ENCODE measurements at places on chromosomes 3 and 15.
A peak's percentile ranks its signal among the peaks of the same experiment; 100 is the strongest.

DNA sequence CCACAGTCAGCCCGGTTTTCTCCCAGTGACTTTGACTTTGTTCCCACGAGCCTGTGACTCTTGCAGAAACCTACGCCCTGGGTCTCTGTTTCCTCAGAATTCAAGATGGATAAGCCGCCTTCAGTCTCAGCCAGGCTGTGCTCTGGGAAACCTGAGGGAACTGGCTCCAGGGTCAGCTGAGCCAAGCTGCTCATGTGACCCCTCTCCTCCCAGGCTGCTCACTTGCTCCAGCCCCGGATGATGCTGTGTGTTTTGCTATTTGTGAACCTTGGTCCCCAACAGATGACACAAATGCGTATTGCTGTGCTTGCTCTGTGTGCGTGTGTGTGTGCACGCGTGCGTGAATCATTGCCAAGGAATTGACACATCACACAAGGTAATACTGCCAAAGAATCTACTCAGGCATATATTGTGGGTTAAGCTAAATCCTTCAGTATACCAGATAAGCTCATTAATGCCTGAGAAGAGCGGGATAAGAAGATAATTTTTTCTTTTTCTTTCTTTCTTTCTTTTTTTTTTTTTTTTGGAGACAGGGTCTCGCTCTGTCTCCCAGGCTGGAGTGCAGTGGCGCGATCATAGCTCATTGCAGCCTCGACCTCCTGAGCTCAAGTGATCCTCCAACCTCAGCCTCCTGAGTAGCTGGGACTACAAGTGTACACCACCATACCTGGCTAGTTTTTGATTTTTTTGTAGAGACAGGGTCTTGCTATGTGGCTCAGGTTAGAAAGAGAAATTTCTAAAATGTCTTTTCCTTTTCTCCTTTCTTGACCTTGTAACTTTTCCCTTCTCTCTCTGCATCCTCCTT, 29.2 kb upstream of the UMPS start:
- DNase-seq = no peak

GRCh38 chr3:185070491-185071286, 82.2 kb downstream of the C3orf70 start:
- DNase-seq = no peak

DNA sequence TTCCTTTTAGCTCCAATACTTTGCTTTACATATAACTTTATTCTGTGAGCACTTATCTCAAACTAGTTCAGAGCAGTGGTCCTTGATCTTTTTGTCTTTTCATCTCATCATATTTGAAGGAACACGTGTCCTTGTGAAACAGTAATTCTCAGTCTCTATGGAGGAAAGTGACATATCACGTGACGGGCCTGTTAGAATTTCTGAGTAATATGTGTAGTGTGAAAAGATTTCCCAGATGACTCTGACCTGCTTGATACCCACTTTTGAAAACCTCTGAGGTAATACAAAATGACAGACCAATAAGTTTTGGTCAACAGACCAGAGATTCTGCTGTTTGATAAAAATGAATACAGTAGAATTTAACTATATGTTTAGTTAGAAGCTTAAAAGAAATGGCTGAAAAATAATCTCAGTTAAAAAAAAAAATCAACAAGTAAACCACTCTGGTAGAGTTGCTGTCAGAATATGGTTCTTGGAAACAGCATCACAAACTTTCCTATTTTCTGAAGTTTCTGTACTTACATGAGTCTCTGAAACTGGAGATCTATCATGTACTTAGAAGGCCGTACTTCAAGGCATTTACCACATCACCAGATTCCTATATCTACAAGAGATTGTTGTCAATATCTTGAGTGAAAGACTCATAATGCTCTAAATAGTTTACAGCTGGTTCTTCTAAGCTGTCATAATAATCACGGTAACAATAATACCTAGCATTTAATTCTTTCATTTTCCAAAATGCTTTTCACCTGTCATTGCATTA, 590.2 kb upstream of the TBL1XR1 start:
- no peak for DNase-seq

- no peak for DNase-seq
Measured at GRCh38 chr3:128623762-128624176, 26.8 kb downstream of the RPN1 start.

DNA sequence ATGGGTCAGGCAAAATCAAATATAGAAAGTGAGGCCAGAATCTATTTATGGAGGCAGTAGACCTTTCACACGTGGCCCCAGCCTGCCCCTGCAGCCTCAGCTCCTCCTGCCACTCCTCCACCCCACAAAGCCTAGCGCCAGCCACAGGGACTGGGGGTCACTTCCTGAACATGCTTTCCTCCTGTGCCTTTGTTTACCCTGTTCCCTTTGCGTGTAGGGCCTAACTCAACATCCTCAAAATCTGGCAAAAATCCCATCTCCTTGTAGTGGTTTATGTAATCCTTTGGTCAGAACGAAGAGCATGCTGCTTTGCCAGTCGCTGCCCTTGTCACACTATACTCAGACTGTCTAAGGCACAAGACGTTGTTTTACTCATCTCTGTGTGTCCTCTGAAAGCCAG, 39.6 kb downstream of the KBTBD12 start:
- DNase-seq = no peak

DNA sequence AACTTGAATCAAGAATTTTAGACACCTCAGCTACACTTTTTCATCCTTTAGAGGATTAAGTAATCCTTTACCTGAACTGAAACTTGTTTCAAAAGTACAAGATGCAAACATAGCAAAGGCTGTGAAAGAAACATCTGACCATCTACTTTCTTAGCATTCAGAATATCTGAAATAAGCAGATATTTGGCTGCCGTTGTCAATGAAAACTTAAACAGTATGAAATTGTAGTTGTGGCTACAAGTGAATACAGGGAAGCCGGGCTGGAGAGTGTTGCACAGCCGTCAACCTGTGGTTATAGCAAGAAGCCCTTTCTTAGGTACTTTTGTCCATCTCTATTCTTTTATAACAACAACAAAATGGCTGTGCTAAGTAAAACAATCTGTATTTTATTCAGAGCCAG, 6.9 kb upstream of the CX3CR1 start:
- DNase-seq = no peak

- DNase-seq = peak; percentile 50
Measured at GRCh38 chr15:39127925-39128617, 452.8 kb upstream of the THBS1 start.

GRCh38 chr3:144394032-144394431, 422.4 kb downstream of the DIPK2A start:
- DNase-seq = no peak

GRCh38 chr15:69341356-69341755, 42.6 kb downstream of the PAQR5 start:
- no peak for DNase-seq

- peak; percentile 95 for DNase-seq
Measured at GRCh38 chr15:81301815-81302399, 22.0 kb downstream of the STARD5 start.

GRCh38 chr15:38864827-38865581, 300.4 kb upstream of the RASGRP1 start:
- DNase-seq = peak; percentile 24

DNA sequence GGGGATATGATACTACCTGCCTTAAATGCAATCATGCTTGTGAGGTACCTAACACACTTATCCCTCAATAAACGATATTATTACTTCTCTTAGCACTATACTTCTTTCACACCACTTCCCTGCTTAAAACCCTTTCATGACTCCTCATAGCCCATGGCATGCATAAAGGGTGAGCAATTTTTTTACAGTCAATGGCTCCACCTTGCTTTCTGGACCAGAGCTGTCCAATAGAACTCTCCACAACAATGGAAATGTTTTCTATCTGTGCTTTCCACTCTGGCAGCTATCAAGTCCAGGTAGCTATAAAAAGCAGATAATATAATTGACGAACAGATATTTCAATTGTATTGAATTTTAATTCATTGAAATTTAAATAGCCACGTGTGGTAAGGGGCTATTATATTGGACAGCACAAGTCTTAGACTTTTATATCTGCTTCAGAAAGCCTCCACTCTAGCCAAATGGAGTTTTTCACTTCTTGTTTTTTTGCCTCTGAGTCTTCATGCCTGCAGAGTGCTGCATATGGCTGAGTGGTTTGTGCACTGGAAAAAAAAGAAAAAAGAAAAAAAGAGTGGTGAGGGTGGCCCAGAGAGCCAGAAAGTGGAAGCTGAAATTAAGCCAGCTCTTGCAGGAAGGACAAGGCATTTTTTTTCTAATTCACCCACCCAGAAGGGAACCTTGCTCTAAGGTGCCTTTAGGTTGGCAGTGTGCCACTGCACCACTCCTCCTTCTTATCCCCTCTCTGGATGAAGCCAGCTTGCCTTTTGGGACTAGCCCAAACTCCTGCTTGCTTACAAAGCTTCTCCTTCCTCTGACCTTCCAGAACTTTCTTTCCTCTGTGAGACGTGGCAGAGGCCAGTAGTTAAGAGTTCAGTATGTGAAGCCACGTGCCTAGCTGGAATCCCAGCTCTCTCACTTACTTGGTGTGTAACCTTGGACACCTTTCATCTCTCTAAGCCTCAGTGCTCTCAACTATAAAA, 239.0 kb upstream of the LRTM1 start:
- no peak for DNase-seq

DNA sequence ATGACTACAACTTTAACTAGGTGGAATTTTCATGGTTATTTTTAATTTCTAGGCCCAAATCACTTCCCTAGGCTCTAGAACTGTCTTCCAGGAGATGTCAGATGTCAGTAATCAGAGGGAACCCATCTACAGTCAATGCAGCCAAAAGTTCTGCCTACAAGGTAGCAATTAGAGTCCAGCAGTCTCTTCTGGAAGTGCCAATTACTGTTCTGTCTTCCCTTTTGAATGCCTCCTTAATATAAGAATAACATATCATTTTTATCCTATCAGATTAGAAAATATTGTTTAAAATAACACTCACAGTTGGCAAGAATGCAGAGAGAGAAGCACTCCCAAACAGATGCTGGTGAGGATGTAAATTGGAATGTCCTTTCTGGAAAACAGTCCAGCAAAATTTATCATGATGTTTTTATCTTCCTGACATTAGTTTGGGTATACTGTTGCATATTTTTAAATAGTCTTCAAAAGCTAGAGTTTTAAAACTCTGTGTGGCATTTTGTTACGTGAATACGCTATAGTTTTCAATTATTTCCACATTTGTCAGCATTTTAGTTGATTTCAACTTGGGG, 543.7 kb downstream of the FHIT start:
- DNase-seq = no peak

DNA sequence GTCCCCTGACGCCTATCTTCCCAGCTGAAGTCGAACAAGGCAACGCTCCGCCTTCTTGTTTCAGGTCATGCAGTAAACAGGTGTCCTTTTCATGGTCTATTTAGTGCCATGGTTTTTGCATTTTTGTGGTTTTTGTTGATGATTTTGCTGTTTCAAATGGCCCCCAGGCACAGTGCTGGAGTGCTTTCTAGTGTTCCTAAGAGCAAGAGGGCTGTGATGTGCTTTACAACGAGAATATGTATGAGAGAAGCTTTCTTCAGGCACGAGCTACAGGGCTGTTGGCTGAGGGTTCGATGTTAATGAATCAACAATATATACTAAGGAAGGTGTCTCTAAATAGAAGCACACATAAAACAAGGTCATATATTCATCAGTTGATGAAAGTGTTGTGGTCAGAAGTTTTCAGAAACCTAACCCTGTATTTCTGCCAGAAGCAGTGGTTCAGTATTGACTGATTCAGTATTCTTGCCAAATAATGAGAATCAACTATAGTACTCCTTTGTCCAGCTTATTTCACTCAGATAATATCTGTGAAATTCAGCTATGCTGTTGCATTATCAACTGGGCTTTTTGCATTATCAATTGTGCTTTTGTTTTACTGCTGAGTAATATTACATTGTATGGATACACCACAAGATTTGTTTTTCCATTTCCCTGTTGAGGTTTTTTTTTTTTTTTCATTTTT, 18.5 kb downstream of the LIMD1 start:
- no peak for DNase-seq

- DNase-seq = no peak
Measured at GRCh38 chr15:89905846-89906378, 6.8 kb downstream of the ARPIN start.

GRCh38 chr15:58771621-58772250, 634 bp downstream of the MINDY2 start:
- DNase-seq = no peak

DNA sequence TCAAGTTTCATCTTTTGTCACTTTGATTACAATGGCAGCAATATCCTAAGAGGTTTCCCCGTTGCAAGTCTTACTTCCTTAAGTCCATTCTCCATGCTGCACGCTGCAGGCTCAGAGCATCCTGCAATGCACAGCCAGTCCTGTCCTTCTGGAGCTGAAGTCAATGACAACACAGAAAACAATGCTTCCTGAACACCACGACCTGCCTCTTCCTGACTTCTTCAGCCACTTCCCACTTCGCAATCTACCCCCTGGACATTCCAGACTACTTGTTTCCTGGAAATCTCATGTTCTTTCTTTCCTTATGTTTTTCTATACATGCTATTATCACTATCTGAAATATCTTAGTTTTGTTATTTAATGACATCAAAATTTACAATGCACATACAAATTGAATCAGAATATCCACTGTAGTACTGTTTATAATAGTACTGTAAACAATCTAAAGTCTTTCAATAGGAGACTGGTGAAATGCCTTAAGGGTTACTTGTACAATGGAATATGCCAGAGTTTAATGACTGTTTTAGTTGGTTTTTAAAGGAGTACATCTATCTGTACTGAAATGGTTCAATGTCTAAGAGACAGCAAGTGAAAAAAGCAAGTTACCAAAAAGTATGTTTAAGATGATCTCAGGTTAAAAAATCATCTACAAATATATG, 113.7 kb upstream of the PRTG start:
- no peak for DNase-seq

- DNase-seq = no peak
Measured at GRCh38 chr15:50641318-50641717, 45.3 kb downstream of the TRPM7 start.

DNA sequence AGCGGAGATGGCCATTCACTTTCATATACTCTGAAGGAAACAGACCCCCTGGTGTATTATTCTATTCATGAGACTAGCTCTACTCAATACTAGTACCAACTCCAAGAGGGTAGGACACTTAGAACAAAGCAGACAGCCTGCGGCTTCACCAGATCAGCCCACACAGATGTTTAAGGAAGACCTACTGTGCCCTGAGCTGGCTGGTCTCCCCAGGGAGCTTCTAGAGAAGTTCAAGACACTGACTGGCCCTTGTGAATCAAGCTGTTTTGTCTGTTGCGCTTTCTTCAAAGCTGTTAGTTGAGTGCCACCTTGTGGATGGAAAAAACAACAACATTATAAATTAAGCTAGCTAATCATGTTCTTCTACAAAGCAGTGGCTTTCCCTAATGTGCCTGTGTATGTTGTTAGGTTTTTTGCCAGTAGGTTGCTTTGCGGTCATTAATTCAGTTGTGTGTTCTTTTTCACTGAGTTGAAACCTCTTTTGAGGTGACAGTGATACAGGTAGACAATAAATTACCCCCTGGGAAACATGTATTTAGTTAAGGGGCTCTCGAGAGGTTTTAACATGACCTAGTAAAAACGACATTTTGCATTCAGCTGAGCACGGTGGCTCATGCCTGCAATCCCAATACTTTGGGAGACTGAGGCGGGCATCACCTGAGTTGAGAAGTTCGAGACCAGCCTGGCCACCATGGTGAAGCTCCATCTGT, 64.2 kb upstream of the MYZAP start:
- DNase-seq = peak; percentile 69

All from inflammatory macrophage (primary cell).